ENCODE measurements at places on chromosomes 11 and 22.
A peak's percentile ranks its signal among the peaks of the same experiment; 100 is the strongest.

GRCh38 chr11:61834278-61835048 is 6.4 kb downstream of the FADS2 start:
- peak; percentile 96 for DNase-seq

DNA sequence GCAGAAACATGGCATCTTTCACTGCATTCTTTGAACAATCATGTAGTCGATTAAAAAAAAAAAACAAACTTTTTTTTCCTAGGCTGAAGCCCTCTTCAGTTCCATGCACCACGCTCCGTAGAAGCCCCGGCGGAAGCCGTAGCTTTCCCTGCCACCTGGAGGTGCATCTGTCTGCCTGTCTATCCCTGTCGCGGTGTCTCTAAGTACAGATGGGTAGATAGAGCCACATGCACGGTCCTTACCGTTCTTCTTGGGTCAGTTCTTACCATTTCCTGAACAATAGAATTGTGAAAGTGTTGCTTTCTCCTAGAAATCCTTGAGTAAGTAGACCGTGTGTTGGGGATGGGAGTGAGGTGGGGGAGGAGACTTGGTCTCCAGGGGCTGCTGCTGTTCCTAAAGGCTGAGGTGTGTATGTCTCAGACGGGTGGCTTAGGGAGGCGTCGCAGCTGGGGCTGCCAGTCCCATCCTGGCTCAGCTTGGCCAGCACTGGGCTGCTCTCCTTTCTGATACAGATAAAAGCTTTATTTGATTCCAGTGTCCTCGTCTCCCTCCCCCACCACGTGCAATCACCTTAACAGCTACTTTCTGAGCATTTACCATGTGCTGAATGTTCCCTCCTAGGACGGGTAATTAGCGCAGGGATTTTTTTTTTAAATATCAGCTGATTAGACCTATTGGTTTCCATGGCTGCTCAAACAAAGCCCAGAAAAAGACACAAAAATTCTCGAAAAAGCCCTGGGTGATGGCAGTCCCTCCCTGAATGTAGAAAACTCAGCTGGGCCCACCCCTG is 46.8 kb downstream of the MACROD1 start:
- DNase-seq, result no peak

DNA sequence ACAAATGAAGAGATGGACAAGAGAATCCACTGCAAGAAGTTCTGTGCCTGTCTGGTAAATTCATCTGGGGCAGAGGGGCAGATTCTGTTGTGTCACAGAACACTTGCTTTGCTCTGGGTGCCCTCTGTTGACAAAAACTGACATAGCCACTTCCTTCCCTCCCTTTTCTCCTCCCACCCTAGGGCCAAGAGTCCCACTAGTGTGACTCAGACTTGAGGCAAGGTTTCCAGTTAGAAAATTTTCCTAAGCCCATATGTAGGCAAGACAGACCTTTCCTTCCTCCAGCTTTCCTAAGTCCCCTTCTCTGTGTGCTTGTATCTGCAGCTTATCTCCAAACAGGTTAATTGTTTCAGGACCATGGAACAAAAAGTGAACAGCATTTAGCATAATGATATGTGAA is 106.8 kb downstream of the RBFOX2 start:
- peak; percentile 6 for DNase-seq

DNA sequence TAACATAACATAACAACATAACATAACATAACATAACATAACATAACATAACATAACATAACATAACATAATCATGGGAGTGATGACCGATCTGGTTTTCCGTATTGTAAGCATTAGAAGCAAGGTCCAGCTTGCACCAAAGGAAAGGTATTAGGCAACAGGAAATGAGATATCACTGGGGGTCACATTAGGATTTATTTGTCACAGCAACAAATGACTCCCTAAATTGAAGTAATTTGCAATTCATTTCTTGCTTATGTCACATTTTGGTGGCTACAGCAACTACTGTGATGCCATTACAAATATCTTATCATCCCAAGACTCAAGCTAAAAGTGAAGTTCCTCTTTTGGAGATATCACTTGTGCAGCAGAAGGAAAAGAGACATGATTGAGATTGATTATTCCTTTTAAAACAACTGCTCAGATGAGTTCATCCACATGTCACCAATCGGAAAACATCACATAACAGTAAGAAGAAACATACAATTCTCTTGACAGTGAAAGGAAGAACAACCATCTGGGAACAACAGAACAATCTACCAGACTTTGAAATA is 1331.1 kb upstream of the RAG2 start:
- no peak for DNase-seq

DNA sequence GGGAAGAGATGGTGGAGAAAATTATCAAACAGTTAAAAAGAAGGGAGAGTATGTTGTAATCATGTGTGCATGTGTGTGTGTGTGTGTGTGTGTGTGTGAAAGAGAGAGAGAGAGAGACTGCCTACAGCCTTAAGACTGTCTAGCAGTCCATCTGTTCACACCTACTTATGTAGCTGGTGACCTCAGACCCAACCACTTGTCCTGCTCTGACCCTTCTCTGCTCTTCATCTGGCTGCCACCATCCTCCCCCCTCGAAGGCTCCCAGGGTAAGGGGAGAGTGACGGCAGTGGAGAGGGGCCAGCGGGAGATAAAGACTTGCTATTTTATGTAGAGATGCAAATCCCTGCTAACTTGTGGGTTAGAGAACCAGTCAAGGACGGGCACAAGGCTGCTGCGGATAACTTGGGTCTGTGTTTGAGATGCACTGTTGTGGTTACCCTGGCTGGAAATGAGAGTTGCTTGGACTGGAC is 24.9 kb upstream of the GRAMD1B start:
- DNase-seq, result no peak

- DNase-seq, result no peak
These were observed 2.3 kb downstream of the CBX7 start for GRCh38 chr22:39149915-39150847.

GRCh38 chr11:131111775-131112174 is 195.5 kb upstream of the SNX19 start:
- DNase-seq, result no peak

DNA sequence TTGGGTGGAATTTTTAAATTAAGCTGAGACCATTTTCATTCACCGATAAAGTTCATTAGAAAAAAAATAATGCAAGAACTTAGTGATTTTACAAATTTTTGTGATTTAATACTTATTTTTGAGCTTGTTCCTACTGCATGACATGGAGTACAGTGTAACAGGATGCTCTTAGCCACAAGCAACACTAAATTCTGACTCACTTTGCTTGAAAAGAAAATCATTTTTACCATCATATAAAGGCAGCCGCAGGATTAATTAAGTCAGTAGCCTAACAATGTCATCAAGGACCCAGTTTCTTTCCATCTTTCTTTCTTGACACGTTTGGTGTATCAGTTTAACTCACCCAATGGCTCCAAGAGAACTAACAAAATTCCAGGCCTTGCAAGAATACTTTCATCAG is 540.3 kb upstream of the LUZP2 start:
- no peak for DNase-seq

- no peak for DNase-seq
These were observed 26.4 kb downstream of the MB start for GRCh38 chr22:35590634-35591295.

- DNase-seq, result peak; percentile 80
These were observed 50.5 kb downstream of the MAPK1 start for GRCh38 chr22:21816787-21817496.

- DNase-seq, result no peak
These were observed 37.7 kb downstream of the EIF4ENIF1 start for GRCh38 chr22:31451709-31452571.

All from KG1 (cell line).